T-helper 1 cell (primary cell): ENCODE measurements at places on chromosomes 5 and 9.

DNA sequence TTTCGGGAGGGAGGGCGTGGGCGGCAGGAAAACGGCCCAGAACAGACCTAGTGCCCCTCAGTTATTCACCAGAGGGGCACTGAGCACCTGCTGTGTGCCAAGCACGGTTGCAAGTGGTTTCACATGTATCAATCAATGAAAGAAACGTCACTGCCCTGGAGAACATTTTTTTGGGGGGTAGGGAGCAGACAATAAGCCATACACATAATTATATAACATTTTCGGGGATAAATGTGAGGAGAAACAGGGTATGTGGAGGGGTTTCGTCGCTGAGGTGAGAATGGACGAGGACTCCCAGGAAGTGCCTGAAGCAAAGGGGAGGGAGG, 444 bp upstream of the ZNF354A start:
- no peak for DNase-seq

DNA sequence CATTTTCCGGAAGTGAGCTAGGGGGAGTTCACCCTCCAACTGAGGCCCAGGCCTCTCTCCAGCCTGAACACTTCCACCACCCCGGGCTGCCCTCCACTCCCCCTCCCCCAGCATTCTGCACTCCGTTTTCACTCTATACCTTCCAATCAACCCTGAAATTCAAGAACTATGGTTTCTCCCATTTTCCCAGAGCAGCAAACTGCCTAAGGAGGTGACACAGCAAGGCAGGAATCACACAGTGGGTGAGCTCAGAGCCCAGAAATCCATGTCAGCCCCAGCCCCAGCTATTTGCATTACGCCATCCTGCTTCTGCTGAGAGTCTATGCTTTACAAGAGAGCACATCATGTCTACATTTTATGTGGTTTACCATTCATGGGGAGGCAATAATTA, 11.9 kb downstream of the MSX2 start:
- DNase-seq: no peak

- DNase-seq: no peak
Measured at GRCh38 chr9:100160021-100160420, 61.0 kb downstream of the INVS start.

DNA sequence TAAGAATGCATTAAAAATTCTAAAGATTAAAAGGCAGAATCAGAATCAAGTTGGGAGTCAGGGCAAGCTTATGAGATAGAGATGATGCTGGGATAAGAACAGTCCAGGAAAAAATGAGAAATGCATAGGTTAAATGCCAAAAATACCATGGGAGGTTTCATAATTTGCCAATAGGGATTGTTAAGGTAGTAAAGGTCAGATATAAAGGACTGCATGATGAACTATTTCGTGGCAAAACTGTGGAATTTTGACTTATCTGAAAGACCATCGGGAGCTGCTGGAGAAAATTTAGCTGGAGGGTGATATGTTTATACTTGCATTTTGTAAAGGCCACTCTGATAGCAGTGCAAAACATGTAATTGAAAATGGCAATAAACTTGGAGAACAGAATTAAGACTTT, 1872.8 kb upstream of the ACO1 start:
- DNase-seq: no peak

DNA sequence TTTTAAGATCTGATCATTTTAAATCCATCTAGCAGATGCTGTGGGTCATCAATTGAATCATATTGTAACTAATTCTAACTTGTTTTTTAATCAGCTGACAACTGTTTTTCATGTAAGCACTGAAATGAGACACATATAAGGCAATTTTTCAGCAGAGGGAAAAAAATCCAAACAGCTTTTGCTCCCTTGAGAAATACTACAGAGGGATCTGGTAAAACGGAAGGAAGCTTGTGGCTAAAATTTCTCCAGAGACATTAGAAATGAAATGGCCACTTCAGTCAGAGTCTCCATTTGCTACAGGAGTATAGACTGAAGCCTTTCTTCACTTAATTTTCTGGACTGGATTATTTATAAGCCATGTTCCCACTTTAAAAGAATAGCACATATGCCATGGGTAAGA, 385.9 kb downstream of the MAN2A1 start:
- DNase-seq: no peak

GRCh38 chr9:99085949-99086948, 18.7 kb upstream of the TGFBR1 start:
- no peak for DNase-seq

GRCh38 chr9:98823666-98824334, 16.3 kb downstream of the GALNT12 start:
- no peak for DNase-seq

DNA sequence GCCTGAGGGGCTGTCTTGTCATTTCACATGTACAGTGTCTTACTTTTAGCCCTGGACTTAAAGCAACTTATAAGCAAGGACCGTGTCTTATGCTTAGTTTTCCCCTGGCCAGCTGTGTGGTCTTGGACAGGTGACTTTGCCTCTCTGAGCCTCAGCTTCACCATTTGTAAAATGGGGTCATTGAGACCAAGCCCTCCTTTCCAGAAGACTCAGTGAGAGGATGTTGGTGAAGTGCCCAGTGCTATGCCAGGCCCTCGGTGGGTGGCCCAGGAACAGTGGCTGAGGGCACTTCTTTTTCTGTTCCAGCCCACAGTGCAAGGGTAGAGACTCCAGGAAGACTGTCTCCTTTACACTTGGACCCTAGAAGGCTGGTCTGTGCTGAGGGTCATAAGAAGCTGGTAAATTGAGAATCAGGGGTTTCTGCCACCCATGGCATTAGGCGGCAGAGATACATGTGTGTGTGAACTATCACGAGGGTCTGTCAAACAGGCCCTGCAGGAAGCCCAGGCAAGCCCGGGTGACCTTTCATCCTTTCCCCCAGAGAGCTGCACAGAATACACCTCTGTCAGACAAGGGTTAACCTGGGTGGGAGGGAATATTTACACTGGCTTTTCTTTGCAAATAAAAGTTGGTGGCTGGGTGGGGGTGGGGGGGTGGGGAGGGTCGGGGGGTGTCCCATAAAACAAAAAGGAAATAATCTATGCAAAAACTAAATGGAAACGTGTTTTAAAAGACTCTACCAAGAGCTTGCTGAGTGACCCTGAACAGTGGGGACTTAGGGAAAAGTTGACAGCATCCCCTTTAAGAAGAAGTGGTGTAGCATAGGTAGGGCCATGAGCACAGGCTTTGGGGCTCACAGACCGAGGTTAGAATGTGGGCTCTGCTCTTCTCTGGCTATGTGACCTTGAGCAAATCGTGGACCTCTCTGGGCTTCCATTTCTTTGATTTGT, 20.4 kb upstream of the KIF12 start:
- no peak for DNase-seq
